ENCODE measurements at places on chromosomes 2 and 18. TPM values are rescaled to one million over a fixed set of nuclear protein-coding genes. Genes with fewer than 3 reads are reported as not detected.
A peak's percentile ranks its signal among the peaks of the same experiment; 100 is the strongest.

The VAMP8 gene
- 12.1 TPM for total RNA-seq

The SCLY gene
- 9.7 TPM for total RNA-seq

The GPR45 gene
- not detected for total RNA-seq

The EFHD1 gene
- 13.4 TPM for total RNA-seq

The METTL5 gene
- total RNA-seq, result 63.7 TPM

The CNNM3 gene
- total RNA-seq, result 3.3 TPM

The RAB12 gene
- 152 TPM for total RNA-seq

The MARS2 gene
- total RNA-seq, result 8.2 TPM

The EPB41L5 gene
- total RNA-seq, result 8.3 TPM

The FSHR gene
- total RNA-seq, result not detected

The SKOR2 gene
- not detected for total RNA-seq

DNA sequence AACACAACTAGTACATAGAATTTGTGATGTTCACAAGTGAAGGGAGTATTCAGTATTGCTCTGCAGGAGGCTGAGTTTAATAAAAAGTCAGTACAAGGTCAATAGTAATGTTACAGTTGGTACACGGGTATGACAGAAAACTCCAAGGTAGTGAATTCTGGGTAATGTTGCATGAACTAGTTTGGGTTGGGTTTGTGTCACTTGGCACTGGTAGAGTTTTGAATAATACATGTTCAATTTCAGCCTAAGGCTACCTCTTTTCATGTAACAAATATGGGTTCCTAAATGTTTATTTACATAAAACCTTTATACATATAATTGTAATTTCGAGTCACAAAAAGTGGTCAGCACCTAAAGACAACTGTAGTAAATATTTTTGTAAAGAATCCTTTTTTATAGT is 19.4 kb downstream of the CTIF start:
- DNase-seq, result no peak
- no peak overlapping the region for H3K27ac ChIP-seq
- no peaks in the 10 kb centered on the region for H3K36me3 ChIP-seq
- H3K4me3 ChIP-seq, result no peak overlapping the region
- no peaks in the 10 kb centered on the region for H3K27me3 ChIP-seq

DNA sequence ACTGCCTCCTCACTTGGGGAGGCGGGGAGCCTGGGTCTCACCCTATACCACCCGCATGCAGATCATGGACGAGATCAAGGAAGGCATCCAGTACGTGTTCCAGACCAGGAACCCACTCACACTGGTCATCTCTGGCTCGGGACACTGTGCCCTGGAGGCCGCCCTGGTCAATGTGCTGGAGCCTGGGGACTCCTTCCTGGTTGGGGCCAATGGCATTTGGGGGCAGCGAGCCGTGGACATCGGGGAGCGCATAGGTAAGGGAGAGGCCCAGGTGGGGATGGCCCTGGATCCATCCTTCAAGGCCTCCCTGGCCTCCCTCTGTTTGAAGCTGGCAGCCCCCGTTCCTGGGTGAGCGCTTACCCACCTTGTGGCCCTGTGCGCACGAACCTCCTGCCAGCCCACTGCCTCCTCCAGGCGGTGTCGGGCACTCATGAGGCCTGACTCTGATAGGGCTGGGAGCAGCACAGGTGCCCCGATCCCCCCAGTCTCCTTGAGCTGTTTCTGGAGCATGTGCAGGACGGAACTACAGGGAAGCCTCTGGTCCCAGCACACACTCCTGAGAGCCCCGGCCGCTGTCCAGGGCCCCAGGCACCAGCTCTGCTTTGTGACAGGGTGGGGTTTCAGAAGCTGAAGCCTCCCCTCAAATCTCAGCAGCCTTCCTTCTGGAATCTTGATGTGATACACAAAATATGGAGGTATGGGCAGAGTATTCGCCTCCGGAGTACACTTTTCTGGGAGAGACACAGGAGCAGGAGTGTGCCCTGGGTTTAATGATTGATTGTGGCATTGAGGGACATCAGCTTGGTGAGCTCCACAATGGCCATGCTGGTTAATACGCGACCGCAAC is 708 bp downstream of the AGXT start:
- no peaks in the 10 kb centered on the region for H3K36me3 ChIP-seq
- H3K4me3 ChIP-seq, result no peak overlapping the region
- no peak overlapping the region for H3K27ac ChIP-seq
- no peaks in the 10 kb centered on the region for H3K27me3 ChIP-seq
- no peaks in the 10 kb centered on the region for H3K4me1 ChIP-seq

- H3K36me3 ChIP-seq, result no peaks in the 10 kb centered on the region
- no peaks in the 10 kb centered on the region for H3K4me1 ChIP-seq
- no peaks in the 10 kb centered on the region for H3K27me3 ChIP-seq
- DNase-seq, result no peak
These were observed 858.5 kb upstream of the PIK3C3 start for GRCh38 chr18:41096504-41096903.

DNA sequence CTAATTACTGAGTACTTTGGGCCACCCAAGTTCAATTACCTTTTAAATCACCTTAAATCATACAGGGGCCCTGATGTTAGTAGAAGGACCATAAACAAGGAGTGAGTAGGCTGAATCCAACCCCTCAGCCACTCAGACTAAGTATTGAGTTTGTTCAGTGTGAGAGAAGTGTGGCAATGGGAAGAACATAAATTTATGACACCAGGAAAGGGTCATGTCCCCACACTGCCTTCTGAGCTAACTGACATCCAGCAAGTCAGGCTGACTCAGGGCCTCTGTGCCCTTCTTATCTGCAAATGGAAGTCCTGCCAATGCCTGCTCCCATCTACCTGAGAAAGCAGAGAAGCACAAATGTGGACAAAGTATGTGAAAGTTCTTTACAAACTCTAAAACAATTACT is 12.9 kb downstream of the PLEKHM3 start:
- no peaks in the 10 kb centered on the region for H3K36me3 ChIP-seq
- no peak overlapping the region for H3K27ac ChIP-seq
- H3K4me3 ChIP-seq, result no peak overlapping the region

GRCh38 chr2:14533131-14533757 is 99.3 kb upstream of the LRATD1 start:
- no peak overlapping the region for H3K27ac ChIP-seq
- no peak overlapping the region for H3K4me3 ChIP-seq
- H3K4me1 ChIP-seq, result no peaks in the 10 kb centered on the region

- no peaks in the 10 kb centered on the region for H3K4me1 ChIP-seq
- H3K27me3 ChIP-seq, result no peaks in the 10 kb centered on the region
- H3K36me3 ChIP-seq, result no peaks in the 10 kb centered on the region
- H3K4me3 ChIP-seq, result no peak overlapping the region
- H3K27ac ChIP-seq, result no peak overlapping the region
- no peak for DNase-seq
These were observed 61.1 kb upstream of the RND3 start for GRCh38 chr2:150548527-150548926.

GRCh38 chr2:23293063-23293462 is 91.9 kb upstream of the KLHL29 start:
- no peak overlapping the region for H3K4me3 ChIP-seq
- H3K27ac ChIP-seq, result no peak overlapping the region
- H3K36me3 ChIP-seq, result no peaks in the 10 kb centered on the region

GRCh38 chr18:27750923-27751322 is 426.0 kb downstream of the CDH2 start:
- H3K27ac ChIP-seq, result no peak overlapping the region
- DNase-seq, result no peak
- no peaks in the 10 kb centered on the region for H3K4me1 ChIP-seq

- H3K27ac ChIP-seq, result no peak overlapping the region
- H3K36me3 ChIP-seq, result no peaks in the 10 kb centered on the region
These were observed 194.9 kb downstream of the AGAP1 start for GRCh38 chr2:235688511-235689426.

GRCh38 chr2:41913311-41913710 is 134.5 kb upstream of the PKDCC start:
- H3K27me3 ChIP-seq, result no peaks in the 10 kb centered on the region
- DNase-seq, result no peak
- H3K36me3 ChIP-seq, result no peaks in the 10 kb centered on the region
- H3K4me3 ChIP-seq, result no peak overlapping the region

- H3K27ac ChIP-seq, result no peak overlapping the region
- H3K27me3 ChIP-seq, result no peaks in the 10 kb centered on the region
- H3K36me3 ChIP-seq, result peaks cover 23% of the 10 kb centered on the region
- DNase-seq, result no peak
These were observed 35.0 kb upstream of the SCLY start for GRCh38 chr2:238025741-238026360.

- no peak overlapping the region for H3K4me3 ChIP-seq
- H3K27ac ChIP-seq, result no peak overlapping the region
- no peaks in the 10 kb centered on the region for H3K27me3 ChIP-seq
- no peaks in the 10 kb centered on the region for H3K4me1 ChIP-seq
These were observed 175.8 kb downstream of the CALCRL start for GRCh38 chr2:187272255-187272654.

GRCh38 chr18:23523429-23524212 is 20.3 kb downstream of the RMC1 start:
- no peak overlapping the region for H3K4me3 ChIP-seq
- peaks cover 90% of the 10 kb centered on the region for H3K36me3 ChIP-seq
- no peaks in the 10 kb centered on the region for H3K27me3 ChIP-seq
- no peak overlapping the region for H3K27ac ChIP-seq
- H3K4me1 ChIP-seq, result peaks cover 4% of the 10 kb centered on the region

GRCh38 chr2:110805894-110806452 is 73.6 kb downstream of the ACOXL start:
- no peak overlapping the region for H3K4me3 ChIP-seq
- no peak for DNase-seq
- no peaks in the 10 kb centered on the region for H3K36me3 ChIP-seq
- H3K27me3 ChIP-seq, result no peaks in the 10 kb centered on the region
- peaks cover 18% of the 10 kb centered on the region for H3K4me1 ChIP-seq

- no peak overlapping the region for H3K4me3 ChIP-seq
- no peaks in the 10 kb centered on the region for H3K36me3 ChIP-seq
- DNase-seq, result no peak
- no peaks in the 10 kb centered on the region for H3K4me1 ChIP-seq
These were observed 56.7 kb downstream of the GPR39 start for GRCh38 chr2:132473174-132473883.

DNA sequence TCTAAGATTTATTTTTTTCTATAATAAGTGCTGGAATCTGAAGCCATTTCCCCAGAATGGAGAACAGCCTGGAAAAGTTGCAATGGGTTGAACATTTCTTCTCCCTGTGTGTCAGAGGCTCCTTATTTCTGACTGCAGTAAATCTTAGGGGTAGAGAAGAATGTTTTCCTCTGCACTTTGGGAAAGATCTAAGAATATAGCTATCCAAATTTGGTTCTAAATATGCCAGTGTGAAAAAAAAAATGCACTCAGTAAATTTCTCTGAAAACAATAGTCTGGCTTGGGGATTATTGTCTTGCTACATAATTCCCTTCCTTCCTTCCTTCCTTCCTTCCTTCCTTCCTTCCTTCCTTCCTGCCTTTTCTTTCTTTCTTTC is 19.7 kb upstream of the CYRIA start:
- H3K27ac ChIP-seq, result no peak overlapping the region
- H3K4me1 ChIP-seq, result no peaks in the 10 kb centered on the region
- no peak for DNase-seq
- no peak overlapping the region for H3K4me3 ChIP-seq
- H3K27me3 ChIP-seq, result no peaks in the 10 kb centered on the region
- no peaks in the 10 kb centered on the region for H3K36me3 ChIP-seq

GRCh38 chr2:144678736-144679135 is 158.8 kb upstream of the ZEB2 start:
- no peaks in the 10 kb centered on the region for H3K36me3 ChIP-seq
- H3K27me3 ChIP-seq, result no peaks in the 10 kb centered on the region
- H3K27ac ChIP-seq, result no peak overlapping the region
- no peaks in the 10 kb centered on the region for H3K4me1 ChIP-seq
- no peak for DNase-seq
- no peak overlapping the region for H3K4me3 ChIP-seq

DNA sequence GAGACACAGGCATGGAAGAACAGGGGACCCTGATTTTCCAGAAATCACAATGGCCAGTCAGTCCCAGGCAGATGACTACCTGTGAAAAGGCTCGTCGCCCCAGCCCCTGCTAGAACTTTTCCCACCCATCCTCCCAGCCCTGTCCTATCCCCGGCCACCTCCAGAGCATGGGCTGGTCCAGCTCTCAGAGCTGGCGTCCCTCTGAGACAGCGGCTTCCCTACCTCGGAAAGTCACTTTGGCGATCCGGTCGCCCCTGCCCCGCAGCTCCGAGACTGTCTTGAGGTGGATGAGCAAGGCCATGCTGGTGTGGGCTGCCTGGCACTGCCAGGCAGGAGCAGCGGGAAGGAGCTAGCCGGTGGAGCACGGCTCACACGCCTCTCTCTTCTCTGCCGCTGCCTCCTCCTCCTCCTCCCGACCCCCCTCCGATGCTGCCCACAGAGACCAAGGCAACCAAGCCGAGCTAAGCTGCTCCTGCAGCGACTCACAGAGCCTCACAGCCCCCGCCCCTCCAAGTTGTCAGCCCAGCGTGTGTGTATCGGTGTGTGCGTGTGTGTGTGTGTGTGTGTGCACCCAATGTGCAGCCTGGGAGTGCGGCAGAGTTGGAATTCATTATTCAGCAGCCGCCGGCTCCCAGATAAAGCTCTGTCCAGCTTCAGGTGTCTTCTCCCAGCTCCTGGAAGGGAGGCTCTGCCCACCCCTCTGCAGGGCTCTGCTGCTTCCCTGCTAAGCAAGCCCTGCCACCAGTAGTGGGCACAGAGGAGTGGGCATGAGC is 80.5 kb upstream of the OTOF start:
- peaks cover 12% of the 10 kb centered on the region for H3K4me1 ChIP-seq
- no peaks in the 10 kb centered on the region for H3K36me3 ChIP-seq
- DNase-seq, result no peak
- H3K27ac ChIP-seq, result no peak overlapping the region
- H3K27me3 ChIP-seq, result no peaks in the 10 kb centered on the region

GRCh38 chr2:152298754-152299153 is 36.2 kb upstream of the FMNL2 start:
- H3K4me1 ChIP-seq, result no peaks in the 10 kb centered on the region
- no peak overlapping the region for H3K4me3 ChIP-seq
- H3K36me3 ChIP-seq, result no peaks in the 10 kb centered on the region
- DNase-seq, result no peak

GRCh38 chr2:159030674-159031380 is 62.4 kb downstream of the TANC1 start:
- no peaks in the 10 kb centered on the region for H3K27me3 ChIP-seq
- H3K36me3 ChIP-seq, result no peaks in the 10 kb centered on the region
- no peak overlapping the region for H3K4me3 ChIP-seq
- DNase-seq, result peak; percentile 8

DNA sequence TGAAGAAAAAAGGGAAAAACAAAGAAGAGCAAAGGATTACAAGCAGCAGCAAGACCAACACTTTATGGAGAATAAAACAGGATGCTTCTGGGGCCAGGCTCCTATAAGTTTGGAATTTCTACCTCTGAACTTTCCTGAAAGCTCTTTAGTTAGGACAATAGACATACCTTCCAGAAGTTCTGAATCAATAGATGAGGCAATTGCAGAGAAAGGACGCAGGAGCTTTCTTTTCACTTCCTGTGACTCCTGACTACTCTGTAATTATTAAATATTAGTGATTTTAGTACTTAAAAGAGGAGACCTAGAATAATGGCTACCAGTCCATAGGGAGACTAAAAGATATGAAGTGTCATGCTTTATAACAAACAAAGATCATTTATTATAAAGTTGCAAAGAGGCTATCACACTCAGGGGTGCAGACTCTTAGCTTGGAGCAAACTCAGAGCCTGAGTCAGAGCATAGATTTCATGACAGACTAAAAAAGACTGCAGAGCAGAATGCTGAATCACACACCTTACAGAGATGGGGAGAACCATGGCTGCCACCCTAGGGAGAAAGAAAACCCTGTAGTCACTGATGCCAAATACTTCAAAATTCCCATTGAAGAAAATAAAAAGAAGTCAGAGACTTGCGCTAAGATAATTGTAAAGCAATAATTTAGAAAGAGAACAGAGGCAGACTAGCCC is 52.5 kb upstream of the FAM136A start:
- H3K27me3 ChIP-seq, result no peaks in the 10 kb centered on the region
- no peak overlapping the region for H3K27ac ChIP-seq
- H3K36me3 ChIP-seq, result no peaks in the 10 kb centered on the region
- H3K4me1 ChIP-seq, result no peaks in the 10 kb centered on the region
- no peak overlapping the region for H3K4me3 ChIP-seq
